CD4-positive, alpha-beta T cell treated with Interleukin-17A for 4 hours (primary cell): ENCODE measurements at places on chromosomes 16 and 17.

DNA sequence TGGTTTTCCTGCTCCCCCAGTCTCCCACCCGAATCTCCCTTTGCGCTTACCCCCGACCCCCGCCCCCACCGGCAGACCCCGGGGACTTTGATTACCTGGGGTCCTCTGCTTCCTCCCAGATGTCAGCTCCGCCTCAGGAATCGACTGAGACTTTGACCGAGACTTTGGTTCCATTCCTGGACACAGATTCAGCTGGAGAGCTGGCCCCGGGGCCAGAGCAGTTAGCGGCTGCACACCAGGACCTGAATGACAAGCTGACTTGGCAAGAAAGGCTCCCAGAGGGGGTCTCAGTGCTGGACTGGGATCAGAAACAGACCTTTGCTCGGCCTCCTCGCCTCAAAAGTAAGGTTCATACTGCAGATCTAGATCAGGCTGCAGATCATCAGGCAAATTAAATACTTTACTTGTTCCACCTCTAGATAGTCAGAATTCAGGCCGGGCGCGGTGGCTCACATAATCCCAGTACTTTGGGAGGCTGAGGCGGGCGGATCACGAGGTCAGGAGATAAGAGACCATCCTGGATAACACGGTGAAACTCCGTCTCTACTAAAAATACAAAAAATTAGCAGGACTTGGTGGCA, 60.3 kb upstream of the FBXO47 start:
- DNase-seq, result no peak

- DNase-seq, result peak; percentile 79
These were observed at the start of gene CENPV for GRCh38 chr17:16353317-16354174. Gene CENPV, minus strand, starts transcription at chr17:16353469. Its CDS starts 33 bp downstream, at chr17:16353436.

DNA sequence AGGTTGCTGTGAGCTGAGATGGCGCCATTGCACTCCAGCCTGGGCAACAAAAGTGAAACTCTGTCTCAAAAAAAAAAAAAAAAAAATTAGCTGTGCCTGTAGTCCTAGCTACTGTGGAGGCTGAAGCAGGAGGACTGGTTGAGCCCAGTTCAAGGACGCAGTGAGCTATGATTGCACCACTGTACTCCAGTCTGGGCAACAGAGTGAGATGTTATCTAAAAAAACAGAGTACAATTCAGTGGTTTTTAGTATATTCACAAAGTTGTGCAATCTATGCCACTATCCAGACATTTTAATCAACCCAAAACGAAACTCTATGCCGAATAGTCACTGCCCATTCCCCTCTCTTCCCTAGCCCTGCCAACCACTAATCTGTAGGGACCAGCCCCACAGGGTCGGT, 25.1 kb downstream of the C16orf54 start:
- DNase-seq, result no peak

GRCh38 chr16:57007050-57007449, 17.7 kb downstream of the NLRC5 start:
- DNase-seq, result peak; percentile 1

GRCh38 chr16:50597563-50598255, 49.5 kb downstream of the NKD1 start:
- DNase-seq, result no peak

- DNase-seq, result no peak
These were observed 21.1 kb upstream of the METRNL start for GRCh38 chr17:83058266-83058798.

DNA sequence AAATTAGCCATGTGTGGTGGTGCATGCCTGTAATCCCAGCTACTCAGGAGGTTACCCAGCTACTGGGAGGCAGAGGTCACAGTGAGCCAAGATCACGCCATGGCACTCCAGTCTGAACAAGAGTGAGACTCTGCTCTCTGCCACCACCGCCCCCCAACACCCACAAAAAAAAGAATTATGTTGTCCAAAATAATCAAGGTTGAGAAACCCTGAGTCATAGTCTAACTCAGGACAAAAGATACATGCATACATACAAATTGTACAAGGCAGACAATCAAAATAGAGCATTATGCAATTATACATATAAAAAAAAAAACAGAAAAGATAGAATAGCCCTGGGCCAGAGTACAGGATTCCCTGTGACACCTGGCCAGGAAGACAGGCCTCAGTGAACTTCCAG, 6.6 kb upstream of the KPNB1 start:
- no peak for DNase-seq

GRCh38 chr17:16945663-16946218, 26.2 kb downstream of the TNFRSF13B start:
- DNase-seq, result no peak

DNA sequence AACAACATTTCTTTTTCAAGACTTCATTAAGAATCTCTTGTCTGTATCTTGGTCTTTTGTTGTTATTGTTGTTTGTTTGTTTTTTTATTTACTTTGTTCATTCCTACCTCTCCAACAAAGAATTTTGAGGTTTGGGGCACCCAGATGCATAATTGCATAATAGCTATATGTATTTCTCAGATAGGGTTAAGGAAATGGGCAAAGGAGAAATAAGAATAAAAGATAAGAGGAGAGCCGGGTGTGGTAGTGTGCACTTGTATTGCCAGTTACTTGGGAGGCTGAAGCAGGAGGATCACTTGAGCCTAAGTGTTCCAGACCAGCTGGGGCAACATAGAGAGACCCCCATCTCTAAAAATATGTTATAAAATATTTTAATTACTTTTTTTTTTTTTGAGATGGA, 30.5 kb downstream of the CDH1 start:
- no peak for DNase-seq

GRCh38 chr16:3690470-3690928, 26.8 kb downstream of the TRAP1 start:
- peak; percentile 89 for DNase-seq

DNA sequence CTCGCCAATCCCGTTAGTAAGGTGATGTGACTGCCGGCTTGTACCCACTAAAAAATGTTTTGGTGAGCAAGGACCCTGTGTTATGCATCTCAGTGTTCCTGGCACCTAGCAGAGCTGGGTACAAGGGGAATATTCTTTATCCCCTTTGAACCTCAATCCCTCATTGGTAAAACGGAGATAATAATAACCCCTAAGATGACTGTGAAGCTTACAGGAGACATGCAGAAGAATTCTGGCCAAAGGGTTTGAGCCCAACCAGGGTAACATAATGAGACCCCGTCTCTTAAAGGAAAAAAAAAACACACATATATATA, 896 bp downstream of the GGA2 start:
- DNase-seq, result no peak
